T-helper 22 cell (primary cell): ENCODE measurements at places on chromosomes 5 and 9.

DNA sequence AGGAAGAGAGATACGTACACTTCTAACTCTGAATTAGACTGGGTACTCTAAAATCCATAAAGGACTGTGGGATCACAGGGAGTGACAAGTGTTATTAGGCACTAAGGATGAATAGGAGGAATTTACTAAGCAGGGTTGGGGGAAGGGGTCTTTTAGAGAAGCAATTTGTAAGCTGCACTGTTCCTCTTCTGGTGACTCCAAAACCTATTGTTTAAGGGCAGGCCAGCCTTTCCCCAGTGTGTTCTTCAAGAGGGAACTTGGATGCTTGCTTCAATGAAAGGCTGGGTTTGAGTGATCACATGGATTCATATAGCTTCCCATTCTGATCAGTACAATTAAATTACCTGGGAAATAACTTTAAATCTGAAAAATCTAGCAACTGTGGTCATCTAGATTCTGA is 71.8 kb downstream of the STX17 start:
- no peak for DNase-seq

DNA sequence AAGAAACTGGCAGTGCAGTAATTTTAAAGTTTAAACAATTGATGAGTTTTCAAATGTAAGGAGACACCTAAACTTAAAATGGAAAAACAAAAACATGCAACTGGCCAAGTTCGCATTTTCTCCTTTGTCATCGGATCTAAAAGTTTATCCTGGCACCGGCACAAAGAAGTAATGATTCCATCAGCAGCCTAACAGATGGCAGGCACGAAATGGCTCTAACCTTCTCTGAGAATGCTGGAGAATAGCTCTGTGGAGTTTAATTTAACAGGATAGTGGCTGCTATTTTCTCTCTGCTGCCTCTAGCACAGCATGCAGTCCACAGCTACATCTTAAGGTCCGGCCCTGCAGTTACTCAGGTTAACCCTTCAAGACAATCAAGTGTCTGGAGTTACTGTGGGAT is 82.2 kb downstream of the PRELID2 start:
- DNase-seq = no peak

- no peak for DNase-seq
Observed at GRCh38 chr9:104863180-104863883, 64.6 kb downstream of the ABCA1 start.

- DNase-seq = no peak
Observed at GRCh38 chr9:128286440-128286839, 10.4 kb downstream of the SWI5 start.

- DNase-seq = no peak
Observed at GRCh38 chr9:94827584-94828304, 101.2 kb downstream of the AOPEP start.

- no peak for DNase-seq
Observed at GRCh38 chr9:80030801-80031200, 459.0 kb downstream of the TLE4 start.

DNA sequence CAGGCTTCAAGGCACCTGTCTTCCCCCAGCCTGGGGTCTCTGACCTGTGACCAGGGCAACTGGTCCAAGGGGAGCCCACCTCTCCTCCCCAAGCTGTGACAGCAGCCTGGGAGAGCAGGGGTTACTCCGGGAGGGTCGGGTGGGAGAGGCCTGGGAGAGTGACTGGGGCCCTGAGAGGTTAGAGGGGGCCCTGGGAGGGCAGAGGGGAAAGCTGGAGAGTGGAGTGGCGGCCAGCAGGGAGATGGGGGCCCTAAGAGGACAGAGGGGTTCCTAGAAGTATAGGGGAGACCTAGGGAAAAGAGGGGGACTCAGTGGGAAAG is 302 bp downstream of the LCN9 start:
- DNase-seq = no peak

- DNase-seq = no peak
Observed at GRCh38 chr9:211036-211435, 3.6 kb upstream of the DOCK8 start.

DNA sequence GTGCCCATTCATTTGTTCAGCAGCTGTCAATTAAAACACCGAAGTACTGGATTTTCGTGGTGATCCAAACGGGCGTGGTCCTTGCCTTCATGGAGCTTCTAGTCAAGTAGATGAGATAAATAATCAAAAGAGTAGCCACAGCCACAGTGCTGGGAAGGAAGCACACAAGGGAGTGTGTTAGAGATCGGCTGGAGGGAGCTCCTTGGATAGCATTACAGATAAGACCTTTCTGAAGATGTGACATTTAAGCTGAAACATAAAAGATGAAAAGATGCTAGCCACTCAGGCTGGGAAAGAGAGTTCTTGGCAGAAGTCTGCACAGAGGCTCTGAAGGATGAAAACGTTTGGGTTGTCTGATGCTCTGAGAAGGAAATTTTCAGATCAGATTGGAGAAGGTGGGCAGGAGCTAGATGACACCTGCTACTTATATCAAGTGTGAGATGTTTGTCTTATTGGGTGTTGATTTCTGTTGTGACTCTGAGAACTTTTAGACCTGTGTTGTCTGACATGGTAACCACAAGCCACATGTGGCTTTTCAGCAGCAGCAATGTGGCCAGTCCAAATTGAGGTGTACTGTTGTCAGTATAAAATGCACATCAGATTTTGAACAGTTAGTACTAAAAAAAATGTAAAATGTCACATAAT is 123.9 kb downstream of the TLE4 start:
- DNase-seq = no peak

DNA sequence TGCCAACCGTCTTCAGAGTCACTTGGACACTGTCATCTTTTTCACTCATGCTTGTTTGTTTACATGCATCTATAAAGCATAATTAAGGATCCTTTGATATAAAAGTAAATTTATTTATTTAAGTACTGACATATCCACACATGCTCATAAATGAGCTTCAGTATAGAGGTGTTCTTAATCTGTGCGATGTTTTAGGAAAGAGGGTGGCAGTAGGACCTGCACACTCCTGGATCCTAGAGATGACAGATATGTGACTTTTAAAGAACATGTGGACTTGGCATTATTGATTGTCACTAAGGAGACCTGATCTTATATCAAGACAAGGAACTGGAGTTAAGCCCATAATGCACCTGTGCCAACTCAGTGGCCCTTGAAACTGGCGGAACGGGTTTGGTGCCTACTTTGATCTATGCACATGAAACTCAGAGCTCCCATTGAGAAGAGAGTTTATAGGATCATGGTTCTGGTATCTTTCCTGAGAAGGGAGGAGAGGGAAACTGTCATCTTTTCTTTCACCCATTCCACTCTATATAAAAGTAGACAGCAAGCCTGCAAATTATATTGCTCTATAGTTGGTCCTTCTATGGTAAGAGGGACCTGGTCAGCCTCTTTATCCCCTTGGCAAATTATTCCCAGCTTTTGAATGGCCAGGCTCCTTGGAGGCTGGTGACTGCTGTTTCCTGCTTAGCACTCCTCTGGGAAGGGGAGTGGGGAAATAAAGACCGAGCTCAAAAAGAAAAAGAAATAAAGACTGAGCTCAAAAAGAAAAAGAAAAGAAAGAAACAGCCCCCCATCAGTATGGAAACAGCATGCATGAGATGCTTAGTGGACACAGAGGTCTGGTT is 57.8 kb upstream of the LIFR start:
- no peak for DNase-seq

- DNase-seq = no peak
Observed at GRCh38 chr9:83342006-83342405, 196.2 kb downstream of the FRMD3 start.

- no peak for DNase-seq
Observed at GRCh38 chr9:121537283-121537682, 37.6 kb upstream of the GGTA1 start.

DNA sequence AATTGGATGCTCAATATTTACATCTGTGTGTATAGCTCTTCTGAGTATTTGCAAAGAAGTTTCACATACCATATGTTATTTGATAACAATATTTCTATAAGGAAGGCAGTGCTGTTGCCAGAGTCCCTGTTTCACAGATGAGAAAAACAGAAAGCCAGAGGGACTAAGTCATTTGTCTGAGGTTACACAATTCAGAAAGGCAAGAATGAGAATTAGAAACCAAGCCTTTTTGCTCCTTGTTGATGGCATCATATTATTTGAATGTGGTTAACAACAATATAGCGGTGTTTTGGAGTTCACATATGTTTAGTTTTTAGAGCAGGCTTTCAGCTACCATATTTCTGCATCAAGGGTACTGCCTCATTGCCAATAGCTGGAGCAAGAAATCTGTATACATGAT is 110.9 kb upstream of the PRLR start:
- DNase-seq = no peak

GRCh38 chr5:36355516-36355915 is 53.8 kb upstream of the RANBP3L start:
- DNase-seq = no peak

DNA sequence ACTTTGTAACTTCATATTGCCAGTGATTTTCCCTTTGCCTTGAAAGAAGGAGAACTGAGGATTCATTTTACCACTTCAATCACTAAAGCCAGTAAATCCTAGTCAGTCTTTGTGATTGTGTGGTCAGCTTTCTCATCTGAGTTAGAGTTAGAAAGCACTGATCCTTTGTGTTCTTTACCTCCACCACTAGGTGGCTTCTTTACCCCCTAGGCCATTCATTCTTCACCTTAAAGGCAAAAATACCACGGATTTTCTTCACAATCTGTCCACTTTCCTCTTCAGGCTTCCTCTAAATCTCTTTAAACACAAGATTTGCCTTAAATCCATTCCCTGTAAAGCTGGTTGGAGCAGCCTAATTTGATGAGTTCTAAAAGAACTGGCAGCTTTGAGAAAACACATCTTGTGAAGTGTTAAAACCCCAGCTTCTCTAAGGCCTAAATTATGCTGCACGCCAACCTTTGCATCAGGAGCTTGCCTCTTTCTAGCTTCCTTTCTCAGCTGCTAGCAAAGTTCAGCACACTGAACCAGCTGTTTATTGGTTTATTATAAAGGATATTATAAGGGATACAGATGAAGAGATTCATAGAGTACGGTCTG is 20.4 kb downstream of the BDP1 start:
- no peak for DNase-seq

DNA sequence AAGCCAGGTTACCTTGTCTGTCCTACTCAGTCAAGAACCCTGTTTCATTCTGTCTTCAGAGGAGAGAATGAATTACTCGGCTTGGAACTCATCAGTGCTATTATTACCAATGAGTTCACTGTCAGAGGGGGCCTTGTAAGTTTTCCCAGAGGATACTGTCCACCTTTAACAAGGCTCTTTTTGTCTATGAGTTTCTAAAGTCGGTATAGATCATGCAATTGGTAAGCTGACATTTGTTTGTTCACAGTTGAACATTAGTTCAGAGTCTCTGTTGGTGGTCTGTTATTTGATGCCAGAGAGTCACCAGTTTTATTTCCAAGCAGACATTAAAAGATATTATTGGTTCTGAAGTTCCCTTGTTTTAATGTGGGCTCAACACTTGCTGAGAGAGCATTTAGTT is 58.1 kb upstream of the DHFR start:
- no peak for DNase-seq

- DNase-seq = no peak
Observed at GRCh38 chr9:19748278-19749126, 40.3 kb downstream of the SLC24A2 start.

DNA sequence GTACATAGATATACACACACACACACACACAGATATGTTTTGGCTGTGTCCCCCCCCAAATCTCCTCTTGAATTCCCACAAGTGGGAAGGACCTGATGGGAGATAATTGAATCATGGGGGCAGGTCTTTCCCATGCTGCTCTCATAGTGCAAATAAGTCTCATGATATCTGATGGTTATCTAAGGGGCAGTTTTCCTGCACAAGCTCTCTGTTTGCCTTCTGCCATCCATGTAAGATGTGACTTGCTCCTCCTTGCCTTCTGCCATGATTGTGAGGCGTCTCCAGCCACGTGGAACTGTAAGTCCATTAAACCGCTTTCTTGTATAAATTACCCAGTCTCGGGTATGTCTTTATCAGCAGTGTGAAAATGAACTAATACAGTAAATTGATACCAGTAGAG is 15.9 kb upstream of the ALDOB start:
- DNase-seq = no peak

DNA sequence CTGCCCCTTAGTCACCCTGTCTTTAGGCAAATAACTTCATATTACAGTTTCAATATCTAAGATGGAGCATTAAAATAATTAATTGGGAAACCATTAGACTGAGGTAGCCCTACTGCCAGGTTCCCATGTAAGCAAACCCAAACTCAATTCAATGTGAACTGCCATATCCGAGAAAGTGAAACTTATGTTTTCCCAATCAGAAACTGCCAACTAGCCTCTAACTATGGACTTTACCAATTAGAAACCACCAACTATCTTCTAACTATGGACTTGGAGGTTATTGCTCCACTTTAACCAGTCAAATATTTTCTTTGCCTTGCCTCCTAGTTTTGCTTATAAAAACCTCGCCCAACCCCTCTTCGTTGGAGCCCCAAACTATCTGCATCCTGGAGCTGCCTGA is 218.5 kb downstream of the ENC1 start:
- DNase-seq = no peak

- no peak for DNase-seq
Observed at GRCh38 chr9:106286249-106286648, 576.7 kb upstream of the ZNF462 start.

- DNase-seq = no peak
Observed at GRCh38 chr5:978693-979092, 29.9 kb upstream of the NKD2 start.

GRCh38 chr5:32726086-32726557 is 15.0 kb downstream of the NPR3 start:
- DNase-seq = no peak

DNA sequence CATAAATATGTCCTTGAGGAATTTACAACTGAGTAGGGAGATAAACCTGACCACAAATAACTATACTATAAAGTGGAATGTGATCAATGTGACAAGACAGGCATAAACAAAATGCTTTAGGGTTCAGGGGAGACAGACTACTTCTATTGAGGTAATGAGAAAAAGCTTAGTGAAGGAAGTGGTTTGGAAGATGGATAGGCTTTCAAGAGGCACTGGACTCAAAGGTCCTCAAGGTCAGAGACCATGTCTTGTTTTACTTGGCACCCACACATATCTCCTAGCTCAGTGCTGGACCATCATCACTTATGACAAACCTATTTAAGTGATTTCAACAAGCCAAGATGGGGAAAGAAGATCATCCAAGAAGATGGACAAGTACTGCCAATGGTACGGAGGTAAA is 257.8 kb downstream of the BNC2 start:
- DNase-seq = no peak

GRCh38 chr5:82674671-82675070 is 396.5 kb upstream of the RPS23 start:
- no peak for DNase-seq

- DNase-seq = no peak
Observed at GRCh38 chr9:70113403-70114022, 69.9 kb downstream of the MAMDC2 start.
